ENCODE measurements at places on chromosomes 1 and 21.

- no peak for DNase-seq
Measured at GRCh38 chr1:220241072-220241663, 31.1 kb downstream of the RAB3GAP2 start.

DNA sequence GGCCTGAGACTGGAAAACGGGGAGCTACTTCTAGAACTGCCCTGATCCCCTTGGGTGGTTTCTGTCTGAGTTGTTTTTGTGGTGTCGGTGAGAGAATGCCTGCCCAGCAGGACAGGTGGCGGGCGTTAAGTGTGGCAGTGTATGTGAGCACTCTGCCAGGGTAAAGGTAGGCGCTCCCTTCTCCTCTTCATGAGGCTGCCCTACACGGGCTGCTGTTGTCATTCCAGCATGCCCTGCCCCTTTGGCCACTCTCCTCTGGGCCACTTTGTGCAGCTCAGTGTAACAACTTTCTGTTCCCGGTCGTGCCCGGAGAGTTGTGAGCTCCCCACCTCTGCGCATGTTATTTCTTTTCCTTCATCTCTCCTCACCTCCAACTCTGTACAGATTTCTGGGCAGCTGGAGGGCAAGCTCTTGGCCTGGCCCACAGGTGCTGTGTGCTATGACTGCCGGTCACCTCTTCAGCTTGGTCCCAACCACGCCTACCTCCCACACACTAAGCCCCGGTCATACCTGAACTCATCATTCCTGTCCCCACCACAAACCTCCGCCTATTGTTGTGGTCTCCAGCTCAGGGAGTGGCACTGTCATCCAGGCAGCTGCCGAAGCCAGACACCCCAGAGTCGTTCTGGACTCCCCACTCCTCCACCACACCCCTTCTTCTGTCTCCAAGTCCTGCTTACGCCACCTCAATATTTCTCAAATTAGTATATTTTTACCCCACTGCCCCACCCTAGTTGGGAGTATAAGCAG lies 69.0 kb downstream of the GADD45A start:
- DNase-seq: no peak

DNA sequence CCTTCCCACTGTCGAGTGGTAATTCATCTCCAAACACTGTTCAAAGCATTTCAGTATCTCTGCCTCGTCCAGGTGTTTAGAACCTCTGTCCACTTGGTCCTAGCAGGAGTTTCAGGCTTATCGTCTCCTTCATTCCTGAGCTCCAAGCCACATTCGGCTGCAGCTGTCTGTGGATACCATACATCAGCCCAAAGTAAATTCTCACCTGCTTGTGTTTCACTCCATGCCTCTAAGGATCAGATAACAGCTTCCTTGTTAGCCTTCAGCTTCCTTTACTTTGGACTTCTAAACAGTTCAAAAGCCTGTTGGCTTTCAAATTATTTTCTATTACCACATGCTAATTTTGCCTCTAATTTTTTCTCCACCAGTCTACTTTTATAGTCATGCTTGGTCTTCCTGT lies 219.0 kb upstream of the L1TD1 start:
- no peak for DNase-seq

DNA sequence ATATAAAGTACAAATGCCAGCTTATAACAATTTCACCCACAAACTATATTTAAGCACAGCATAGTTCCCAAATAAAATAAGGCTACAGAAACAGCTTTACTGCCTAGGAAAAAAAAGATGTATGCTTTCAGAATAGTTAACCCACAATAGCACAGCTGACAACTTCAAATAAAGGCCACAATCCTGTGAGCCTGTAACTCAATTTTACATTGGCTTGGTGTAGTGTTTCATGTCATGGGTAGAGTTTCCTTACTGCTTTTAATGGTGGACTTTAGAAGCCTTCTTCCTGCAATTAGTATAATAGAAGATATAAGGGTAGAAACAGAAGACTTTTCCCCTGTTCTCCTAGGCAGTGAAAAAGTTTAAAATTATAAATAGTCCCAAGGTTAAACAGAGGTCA lies 44.3 kb upstream of the ZC3H11B start:
- no peak for DNase-seq

GRCh38 chr1:155050560-155051341 lies at the start of gene ADAM15:
Gene ADAM15, plus strand, starts transcription at chr1:155051316. Its CDS starts 71 bp downstream, at chr1:155051387.
- peak; percentile 98 for DNase-seq

DNA sequence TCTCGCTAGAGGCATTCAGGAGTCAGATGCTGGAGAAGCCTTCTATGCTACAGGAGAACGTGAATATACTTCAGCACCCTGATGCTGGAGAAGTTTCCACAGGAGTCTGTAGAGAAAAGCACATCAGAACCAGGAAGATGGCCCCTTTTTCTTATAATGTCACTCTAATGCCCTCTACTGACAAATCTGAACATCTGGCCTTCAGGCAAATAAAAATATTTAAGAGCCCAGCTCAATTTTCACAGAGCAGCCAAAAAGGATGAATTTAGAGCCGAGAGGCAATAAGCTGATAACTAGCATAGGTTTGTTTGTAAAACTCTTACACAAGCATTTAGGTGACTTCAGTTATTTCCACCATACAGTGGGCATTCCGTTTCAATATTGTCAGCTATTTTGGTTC lies 3.8 kb upstream of the RRP15 start:
- DNase-seq: no peak
